ENCODE measurements at places on chromosomes 4 and X. TPM values are rescaled to one million over a fixed set of nuclear protein-coding genes. Genes with fewer than 3 reads are reported as not detected.

The PSAPL1 gene
- total RNA-seq: 0.07 TPM

GRCh38 chr4:80017125-80017854 is 55.7 kb downstream of the ANTXR2 start:
- peak; percentile 36 for DNase-seq

The SMR3B gene
- not detected for total RNA-seq

DNA sequence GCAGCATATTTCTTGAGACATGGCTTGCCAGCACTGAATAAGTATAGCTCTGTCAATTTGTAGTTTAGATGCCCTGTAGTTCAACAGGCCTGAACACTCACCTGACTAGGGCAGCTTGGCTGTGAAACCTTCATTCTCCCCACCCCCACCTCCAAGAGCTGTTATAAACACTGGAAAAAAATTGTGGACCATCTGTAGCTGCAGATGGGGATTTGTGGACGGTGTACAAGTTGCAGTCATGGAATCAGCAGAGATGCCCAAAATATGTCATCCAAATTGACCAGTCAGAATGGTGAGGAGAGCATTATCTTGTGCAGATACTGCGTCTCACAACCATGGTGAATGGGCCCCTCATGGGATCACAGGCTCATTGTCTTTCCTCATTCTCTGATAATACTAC is 76.2 kb upstream of the PAQR3 start:
- no peak for DNase-seq

The TCEAL7 gene
- 16.0 TPM for total RNA-seq

The DIPK2B gene
- not detected for total RNA-seq

DNA sequence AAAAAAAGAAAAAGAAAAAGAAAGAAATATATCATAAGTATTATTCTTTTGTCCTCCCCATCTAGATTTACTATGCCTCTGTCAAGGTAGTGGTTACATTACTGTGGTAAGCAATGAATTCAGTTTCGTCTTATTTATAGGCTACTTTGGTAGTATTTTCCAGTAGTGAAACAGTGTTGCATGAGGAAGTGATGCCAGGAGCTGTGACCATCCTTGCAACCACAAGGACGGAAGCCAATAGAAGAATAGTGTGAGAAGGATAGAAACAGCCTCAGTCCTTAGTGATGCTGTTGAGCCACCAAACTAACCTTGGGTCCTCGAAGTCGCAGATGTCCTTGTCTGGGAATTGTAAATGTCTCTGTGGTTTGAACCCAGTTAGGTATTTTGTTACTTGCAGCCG is 328.5 kb downstream of the PPP3CA start:
- no peak for DNase-seq

DNA sequence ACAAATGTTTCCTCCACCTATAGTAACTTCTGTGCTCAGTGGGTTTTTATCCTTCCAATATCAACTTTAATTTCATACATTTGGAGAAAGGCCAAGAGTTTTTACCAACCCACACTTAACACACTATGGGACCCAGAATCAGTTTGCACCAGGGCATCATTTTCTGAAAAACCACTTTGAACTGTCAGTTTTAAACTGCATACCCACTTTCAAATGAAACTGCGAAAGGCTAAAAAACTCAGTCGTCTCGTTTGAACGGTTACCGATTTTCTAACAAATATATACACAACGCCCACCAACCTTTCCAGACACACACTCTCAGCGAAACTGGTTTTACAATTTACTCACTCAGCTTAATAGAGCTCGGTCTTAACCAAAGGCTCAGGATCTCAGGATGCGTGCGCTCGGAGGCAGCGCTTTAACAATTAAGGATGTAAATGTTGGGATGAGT is 376 bp downstream of the ABCG2 start:
- no peak for DNase-seq

DNA sequence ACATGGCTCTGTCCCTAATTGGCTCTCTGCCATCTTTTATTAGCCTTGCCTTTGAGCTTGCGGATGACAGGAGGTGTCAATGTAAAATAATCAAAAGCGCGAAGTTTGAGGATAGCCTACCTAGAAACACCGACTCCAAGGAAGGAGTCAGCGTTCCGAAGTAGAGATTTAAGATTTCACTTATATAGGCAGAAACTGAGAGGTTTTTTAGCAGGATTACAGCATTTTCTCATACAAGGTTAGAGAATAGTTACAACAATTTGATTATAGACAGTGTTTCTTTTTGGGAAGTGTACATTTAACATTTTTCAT is 499 bp upstream of the NFXL1 start:
- DNase-seq: no peak

The POU4F2 gene
- total RNA-seq: not detected

DNA sequence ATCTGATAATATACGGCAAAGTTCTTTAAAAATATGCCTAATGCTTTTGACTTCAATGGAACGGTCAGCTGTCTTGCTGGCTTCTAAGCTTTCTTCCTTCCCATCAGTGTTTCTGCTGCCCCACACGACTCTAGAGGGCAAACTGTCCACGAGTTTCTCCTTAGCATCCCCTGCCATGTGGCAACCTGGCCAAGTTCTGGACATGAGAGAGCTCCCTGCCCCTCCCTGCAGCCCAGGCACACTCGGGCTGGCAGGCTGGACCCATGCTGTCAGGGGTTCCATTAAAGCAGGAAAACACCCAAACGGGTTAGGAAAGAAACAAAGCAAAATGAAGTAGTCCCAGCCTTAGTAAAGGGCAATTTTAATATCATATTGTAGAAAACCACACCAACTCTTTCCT is 38.8 kb downstream of the KDR start:
- no peak for DNase-seq

DNA sequence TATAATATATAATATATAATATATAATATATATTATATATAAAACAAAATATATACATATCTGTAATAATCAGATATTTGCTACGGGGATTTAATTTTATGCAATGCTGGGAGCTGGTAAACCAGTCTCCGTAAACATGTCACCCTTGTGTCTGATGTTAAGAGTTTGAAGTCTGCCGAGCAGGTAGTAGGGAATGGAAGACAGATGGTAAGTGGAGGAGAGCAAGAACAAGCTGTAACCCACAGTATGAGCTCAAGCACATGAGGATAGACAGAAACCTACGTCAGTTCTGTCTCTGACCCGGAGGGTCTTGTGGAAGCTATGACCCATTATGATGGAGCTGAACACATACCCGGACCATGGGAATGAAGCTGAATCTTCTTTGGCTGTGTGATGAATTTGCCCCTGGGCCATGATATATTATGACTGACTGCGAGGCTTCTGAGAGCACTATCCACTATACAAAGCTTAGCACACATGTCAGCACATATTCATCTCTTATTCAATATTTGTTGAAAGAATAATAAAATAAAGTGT is 46.2 kb downstream of the TIGD2 start:
- DNase-seq: no peak

GRCh38 chr4:140163029-140163810 is 9.2 kb upstream of the MAML3 start:
- DNase-seq: no peak

The PTPN13 gene
- 19.8 TPM for total RNA-seq

DNA sequence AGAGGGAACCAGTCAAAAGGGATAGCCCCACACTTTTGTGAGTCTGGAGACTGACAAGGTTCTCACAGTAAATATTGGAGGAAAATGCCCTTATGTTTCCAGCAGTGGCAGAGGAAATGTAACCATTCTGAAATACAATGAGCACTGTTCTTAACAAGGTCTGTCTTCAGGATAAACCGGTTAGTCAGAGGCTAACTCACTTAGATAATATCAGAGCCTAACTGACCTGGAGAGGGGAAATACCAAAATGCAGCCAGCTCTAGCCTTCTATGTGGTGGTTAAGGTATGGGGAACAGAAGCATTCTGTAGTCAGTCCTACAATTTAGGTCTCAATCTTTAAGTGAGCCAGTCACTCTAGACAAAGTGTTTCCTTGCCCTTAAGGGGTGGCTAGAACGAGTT is 70.8 kb downstream of the TBCK start:
- no peak for DNase-seq

The SPANXA2 gene
- total RNA-seq: not detected

DNA sequence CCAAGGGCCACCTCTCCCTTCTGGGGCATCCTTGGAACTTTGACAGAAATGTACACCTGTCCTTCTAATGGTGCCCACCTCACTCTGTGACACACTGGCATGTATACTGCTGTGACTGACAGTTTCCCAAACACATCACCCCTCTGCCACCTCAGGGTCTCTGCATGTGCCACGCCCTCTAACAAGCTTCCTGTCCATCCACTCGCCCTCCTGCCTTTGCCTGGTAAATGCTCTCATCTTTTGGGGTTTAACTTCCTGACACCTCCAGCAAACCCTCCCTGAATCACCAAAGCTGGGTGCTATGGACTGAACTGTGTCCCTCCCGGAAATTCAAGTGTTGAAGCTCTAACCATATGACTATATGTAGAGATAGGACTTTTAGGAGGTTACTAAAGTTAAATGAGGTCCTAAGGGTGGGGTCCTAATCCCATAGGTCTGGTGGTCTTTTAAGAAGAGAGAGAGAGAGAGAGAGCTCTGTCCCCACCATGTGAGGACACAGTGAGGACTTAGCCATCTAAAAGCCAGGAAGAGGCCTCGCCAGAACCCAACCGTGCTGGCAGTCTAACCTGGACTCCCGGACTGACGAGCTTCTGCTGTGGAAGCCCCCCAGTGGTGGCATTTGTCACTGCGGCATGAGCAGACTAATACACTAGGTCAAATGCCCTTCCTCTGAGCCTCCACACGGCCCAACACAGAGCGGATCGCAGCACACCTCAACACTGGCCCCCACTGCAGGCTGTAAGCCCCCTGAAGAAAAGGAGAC is 95.6 kb downstream of the AFAP1 start:
- no peak for DNase-seq

DNA sequence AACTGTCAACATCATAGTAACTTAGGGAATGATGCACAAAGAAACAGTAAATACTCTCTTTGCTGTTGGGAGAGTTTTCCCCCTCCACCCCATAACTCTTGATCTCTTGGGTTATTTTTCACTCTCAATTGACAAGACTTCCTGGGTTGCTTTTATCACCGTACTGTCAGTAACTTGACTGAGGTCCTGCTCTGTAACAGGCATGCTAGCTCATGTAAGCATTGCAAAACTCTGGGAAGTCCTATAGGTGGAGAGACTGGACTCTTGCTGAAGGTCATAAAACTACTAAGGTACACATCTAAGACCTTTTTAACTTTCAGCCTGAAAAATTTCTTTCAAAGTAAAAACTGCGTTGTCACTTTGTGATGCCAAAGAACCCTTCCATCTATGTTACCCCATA is 10.9 kb downstream of the SHROOM3 start:
- DNase-seq: no peak

GRCh38 chrX:46617906-46618305 is 44.3 kb downstream of the CHST7 start:
- no peak for DNase-seq

- no peak for DNase-seq
These were observed 37.1 kb upstream of the STX18 start for GRCh38 chr4:4578981-4579380.

DNA sequence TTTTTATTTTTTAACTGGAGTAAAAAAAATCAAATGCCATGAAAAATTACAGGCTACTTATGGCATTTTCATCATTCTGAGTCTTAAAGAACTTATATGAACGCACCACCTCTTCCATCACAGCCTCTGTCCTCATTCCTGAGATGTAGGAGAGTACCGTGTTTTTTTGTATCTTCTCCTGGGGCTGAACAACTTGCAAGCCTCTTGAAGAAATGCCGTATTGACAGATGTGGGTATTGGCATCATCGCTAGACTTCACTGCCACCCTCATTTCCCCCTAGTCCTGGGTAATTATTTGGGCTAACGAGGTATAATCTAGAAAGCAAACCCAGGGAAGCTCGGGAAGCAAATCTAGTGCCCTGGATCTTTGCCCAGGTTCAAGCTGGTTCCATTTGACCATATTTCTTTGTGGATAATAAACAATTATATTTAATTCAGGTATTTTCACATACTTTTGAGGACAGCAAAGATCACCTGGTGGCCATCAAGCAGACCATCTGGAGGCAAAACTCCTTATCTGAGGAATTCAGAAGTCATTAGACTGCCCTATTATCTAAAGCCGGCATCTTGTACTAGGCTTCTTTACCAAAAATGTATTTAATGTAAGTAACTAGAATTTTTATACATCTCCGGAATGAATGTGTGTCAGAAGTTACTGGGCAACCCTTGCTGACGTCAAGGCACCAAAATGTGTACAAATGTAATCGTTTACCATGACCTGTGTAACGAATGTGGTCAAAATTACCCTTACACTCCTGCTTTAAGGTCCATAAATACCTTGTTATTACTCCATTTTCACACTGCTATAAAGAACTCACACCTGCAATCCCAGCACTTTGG is 55.9 kb upstream of the WDR19 start:
- DNase-seq: no peak

GRCh38 chr4:40412866-40413795 is 78.0 kb downstream of the CHRNA9 start:
- DNase-seq: no peak

DNA sequence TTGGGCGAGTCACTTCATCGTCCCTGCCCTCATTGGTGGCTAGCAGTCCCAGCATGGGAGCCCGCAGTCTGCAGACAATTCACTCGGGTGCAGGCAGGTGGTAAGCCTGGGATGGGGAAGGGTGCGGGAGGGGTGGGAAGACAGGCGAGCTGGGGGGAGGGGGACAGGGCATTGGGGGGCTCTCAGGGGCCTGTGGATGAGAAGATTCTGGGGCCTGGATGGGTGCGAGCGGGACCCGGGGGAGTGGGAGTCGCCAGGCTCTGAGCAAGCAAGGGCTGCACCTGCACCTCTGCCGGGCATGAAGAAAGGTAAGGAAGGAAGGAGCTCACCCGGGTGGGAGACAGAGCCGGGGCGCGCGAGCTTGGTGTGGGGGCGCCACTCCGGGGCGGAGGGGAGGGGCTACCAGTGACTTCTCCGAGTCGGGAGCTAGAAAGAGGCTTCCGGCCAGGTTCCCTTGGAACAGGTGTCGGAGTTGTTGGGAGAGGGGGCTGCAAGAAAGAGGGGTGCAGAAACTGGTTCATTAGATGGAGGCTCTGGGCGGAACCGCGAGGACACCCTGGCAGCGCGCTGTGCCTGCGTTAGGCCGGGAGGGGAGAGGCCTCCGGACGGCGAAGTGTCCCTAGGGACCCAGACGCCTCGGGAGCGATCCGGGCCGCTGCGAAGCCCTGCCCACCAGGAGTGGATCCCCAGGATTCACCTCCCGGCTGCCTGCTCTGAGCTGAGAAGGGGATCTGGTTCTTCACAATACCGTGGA is 103.4 kb upstream of the PDLIM3 start:
- DNase-seq: no peak

GRCh38 chr4:92791871-92792440 is 488.2 kb downstream of the GRID2 start:
- DNase-seq: peak; percentile 4

GRCh38 chr4:84028340-84028739 is 470.8 kb downstream of the NKX6-1 start:
- DNase-seq: no peak

The ZNF595 gene
- 9.9 TPM for total RNA-seq

The RLIM gene
- total RNA-seq: 19.3 TPM

DNA sequence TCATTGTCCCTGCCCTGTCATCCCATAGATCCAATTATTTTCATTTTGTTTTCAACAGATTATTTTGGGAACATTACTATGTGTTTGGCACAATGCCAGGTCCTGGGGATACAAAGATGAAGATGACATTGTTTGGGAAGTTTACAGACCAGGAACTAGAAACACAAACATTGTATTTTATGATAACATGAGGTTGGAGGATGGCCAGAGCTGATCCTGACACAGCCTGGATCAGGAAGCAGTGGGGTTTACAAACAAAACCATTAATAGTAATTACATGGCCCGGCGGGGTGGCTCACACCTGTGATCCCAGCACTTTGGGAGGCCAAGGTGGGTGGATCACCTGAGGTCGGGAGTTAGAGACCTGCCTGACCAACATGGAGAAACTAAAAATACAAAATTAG is 29.9 kb downstream of the CLRN2 start:
- no peak for DNase-seq

- no peak for DNase-seq
These were observed 22.5 kb upstream of the SLC25A4 start for GRCh38 chr4:185120631-185120946.

The VCX2 gene
- total RNA-seq: not detected

Measured in epithelial cell of proximal tubule (primary cell).